Upper lobe of right lung (tissue), 1 donor: ENCODE measurements at places on chromosomes 1 and 21. TPM values are rescaled to one million over a fixed set of nuclear protein-coding genes. Genes with fewer than 3 reads are reported as not detected.
A peak's percentile ranks its signal among the peaks of the same experiment; 100 is the strongest.

The MTMR11 gene
- total RNA-seq = 17.1 TPM

DNA sequence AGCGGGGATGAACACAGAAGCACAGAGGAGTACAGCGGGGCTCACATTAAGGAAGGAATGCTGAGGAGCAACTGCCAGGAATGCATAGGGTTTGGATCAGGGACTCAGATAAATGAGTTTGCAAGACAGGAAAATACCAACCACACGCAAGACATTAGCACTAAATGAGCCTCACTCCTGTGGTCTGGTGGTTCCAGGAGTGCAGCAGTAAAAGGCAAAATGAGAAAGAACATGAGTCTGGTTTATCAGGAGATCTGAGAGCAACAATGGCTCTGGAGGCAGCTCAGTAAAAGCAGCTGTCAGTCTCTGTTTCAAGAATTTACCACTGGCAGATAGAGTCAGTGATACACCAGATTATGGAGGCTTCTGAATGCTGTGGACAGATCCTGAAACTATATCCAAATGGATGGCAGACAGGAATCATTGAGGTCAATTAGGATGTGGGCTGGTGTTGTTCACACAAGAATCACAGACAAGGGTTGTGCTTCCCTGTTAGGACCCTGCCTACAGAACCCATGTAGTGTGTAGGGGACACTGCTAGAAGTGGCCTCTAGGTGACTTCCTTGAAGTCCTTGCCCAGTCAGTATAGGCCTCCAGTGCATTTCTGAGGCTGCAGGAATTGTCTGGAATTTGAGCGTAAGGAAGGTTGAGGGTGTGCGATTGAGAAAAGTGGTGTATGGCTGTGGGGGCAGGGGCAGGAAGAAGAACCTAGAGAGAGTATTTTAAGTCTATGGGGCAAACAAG lies 50.3 kb downstream of the CASQ2 start:
- no peak overlapping the region for H3K27ac ChIP-seq
- H3K36me3 ChIP-seq = no peaks in the 10 kb centered on the region
- DNase-seq = no peak
- H3K4me1 ChIP-seq = peaks cover 3% of the 10 kb centered on the region
- H3K27me3 ChIP-seq = no peaks in the 10 kb centered on the region
- H3K4me3 ChIP-seq = no peak overlapping the region

DNA sequence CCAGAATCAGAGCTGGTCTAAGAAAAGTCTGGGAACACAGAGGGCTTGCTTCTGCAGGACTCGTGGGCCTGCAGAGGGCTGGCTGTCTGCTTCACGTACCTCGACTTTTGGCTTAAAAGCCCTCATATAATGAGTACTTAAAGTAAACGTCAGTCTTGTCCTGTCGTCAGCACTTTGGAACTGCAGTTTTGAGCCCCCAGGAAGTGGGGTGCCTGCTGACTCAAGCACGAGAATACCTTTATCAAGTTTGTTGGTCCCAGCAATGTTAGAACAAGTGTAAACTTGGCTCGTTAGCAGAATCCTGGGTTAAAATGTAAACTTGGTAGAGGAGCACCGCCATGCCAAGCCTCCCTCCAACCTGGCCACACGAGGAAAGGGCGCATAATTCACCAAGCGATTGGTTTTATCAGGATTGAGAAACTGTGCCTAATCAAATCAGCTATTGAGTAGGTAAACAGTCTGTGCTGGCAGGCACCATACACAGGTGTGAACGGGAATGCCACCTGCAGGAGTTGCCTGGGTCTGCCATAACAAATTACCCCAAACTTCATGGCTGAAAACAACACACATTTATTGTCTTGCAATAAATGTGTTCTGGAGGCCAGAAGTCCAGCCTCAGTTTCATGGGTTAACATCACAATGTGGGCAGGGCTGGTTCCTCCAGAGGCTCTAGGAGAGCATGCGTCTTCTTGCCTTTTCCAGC lies 45.0 kb upstream of the FHAD1 start:
- no peaks in the 10 kb centered on the region for H3K36me3 ChIP-seq
- no peak overlapping the region for H3K4me3 ChIP-seq
- peak overlapping the region; percentile 17 for H3K27ac ChIP-seq
- no peaks in the 10 kb centered on the region for H3K27me3 ChIP-seq

DNA sequence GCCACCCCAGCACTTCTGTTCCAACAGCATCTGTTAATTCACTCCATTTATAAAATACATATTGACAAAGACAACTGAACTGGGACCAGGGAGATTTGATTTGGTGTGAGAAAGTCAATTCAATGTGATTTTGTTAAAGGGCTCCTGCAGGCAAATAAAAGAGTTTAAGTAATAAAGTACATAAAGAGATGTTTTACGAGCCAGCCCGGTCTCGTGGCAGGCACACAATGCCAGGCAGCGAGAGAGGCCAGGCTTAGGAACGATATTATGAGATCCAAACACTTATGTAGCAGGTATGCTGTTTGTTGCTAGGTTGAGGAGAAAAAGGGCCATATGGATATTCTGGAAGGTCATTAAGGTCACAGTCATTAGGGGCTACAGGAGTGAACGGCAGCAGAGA lies 227.1 kb downstream of the KCTD3 start:
- H3K4me1 ChIP-seq = no peaks in the 10 kb centered on the region
- no peak overlapping the region for H3K27ac ChIP-seq
- no peaks in the 10 kb centered on the region for H3K27me3 ChIP-seq
- no peak for DNase-seq

- no peak overlapping the region for H3K27ac ChIP-seq
- H3K4me1 ChIP-seq = no peaks in the 10 kb centered on the region
- no peak overlapping the region for H3K4me3 ChIP-seq
- no peak for DNase-seq
- no peaks in the 10 kb centered on the region for H3K27me3 ChIP-seq
- H3K36me3 ChIP-seq = no peaks in the 10 kb centered on the region
These were observed 67.8 kb upstream of the NR5A2 start for GRCh38 chr1:199959775-199960110.

The CACHD1 gene
- 31.8 TPM for total RNA-seq

DNA sequence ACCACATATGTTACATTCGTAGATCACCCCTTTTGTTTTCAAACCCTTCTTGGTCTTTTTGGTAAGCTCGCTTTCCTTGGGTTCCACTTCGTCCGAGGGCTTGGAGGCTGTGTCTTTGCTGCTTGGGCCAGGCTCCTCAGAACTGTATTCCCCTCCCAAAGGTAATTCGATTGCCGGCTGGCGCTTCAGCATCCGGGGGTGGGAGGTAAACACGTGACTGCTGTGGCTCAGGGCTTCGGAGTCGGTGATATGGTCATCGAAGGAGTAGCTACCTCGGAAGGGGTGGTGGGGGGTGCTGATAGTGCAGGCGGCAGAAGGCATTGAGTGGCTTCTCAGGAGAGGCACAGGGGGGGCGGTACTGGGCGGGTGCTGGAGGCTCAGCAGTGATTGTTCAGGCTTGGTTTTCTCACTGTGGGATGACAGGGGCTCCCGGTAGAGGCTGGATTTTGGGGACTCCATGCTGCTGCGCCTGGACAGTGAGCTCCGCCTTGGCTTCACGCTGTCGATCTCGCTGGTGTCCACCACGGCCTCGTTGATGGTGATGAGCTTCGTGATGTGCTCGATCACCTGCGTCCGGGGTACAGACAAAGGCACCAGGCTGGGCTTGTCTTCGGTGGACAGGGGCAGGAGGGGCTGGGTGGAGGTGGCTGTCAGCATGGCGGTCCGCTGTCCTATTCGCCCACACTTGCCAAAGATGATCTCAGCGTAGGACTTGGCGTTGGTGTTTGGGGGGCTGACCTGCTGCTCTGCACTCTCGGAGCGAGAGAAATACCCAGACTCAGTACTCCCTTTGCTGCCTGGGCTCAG lies 98.6 kb upstream of the EDN2 start:
- no peaks in the 10 kb centered on the region for H3K27me3 ChIP-seq
- H3K36me3 ChIP-seq = no peaks in the 10 kb centered on the region
- no peak for DNase-seq
- no peak overlapping the region for H3K27ac ChIP-seq
- no peak overlapping the region for H3K4me3 ChIP-seq

- no peaks in the 10 kb centered on the region for H3K4me1 ChIP-seq
- H3K27ac ChIP-seq = no peak overlapping the region
- no peaks in the 10 kb centered on the region for H3K27me3 ChIP-seq
- H3K4me3 ChIP-seq = no peak overlapping the region
- no peak for DNase-seq
- no peaks in the 10 kb centered on the region for H3K36me3 ChIP-seq
These were observed 626.5 kb downstream of the PTPRC start for GRCh38 chr1:199265319-199265718.

- no peaks in the 10 kb centered on the region for H3K4me1 ChIP-seq
- no peak for DNase-seq
- H3K36me3 ChIP-seq = no peaks in the 10 kb centered on the region
These were observed 134.0 kb downstream of the CLEC20A start for GRCh38 chr1:178362747-178363146.

The SGIP1 gene
- 19.8 TPM for total RNA-seq
